Posterior vena cava (tissue), 2 donors: ENCODE measurements at places on chromosomes 2 and 18. TPM values are rescaled to one million over a fixed set of nuclear protein-coding genes. Genes with fewer than 3 reads are reported as not detected.

GRCh38 chr2:159168707-159169106 is 117.8 kb downstream of the WDSUB1 start:
- DNase-seq = no peak

DNA sequence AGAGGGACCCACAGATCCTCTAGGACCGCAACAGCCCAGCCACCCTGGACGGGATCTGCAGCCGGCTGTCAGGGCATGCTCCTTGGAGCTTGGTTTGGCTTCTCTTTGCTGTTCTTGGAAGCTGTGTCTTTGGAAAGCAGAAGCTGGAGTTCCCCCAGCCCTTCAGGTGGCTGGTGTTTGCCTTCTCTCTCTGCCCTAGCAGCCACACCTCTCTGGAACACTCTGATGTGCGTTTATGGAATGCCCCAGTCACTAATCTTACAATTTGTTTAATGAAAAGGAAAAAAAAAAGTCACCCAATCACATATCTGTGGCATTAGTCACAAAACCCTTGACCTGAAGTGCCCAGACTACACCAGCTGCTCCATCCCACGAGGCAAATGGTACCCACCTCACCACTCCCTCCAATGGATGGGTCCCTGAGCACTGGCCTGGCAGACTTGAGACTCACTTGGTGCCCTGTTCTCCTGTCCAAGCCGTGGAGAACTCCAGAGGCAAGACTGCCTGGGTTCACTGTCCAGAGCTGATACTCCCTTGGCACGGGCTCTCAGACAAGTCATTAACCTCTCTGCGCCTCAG is 70.2 kb upstream of the DAPL1 start:
- no peak for DNase-seq

DNA sequence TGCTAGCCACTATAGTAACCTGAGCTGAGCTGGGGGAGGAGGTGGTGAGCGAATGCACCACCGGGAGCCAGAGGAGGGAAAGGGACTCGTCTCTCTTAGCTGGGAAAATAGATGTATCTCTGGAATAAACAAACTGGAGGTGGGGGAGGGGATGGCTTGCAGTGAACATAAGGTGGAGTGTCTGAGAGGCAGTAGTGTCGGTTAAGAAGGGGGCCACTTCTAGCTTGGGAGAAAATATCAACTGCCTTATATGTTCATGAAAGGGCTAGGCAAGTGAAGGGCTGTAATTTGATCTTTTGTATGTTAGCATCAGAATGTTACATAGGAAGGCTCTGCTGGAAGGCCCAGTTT is 2.2 kb downstream of the SETBP1 start:
- DNase-seq = no peak

GRCh38 chr2:149860276-149860921 is 272.8 kb upstream of the MMADHC start:
- no peak for DNase-seq

DNA sequence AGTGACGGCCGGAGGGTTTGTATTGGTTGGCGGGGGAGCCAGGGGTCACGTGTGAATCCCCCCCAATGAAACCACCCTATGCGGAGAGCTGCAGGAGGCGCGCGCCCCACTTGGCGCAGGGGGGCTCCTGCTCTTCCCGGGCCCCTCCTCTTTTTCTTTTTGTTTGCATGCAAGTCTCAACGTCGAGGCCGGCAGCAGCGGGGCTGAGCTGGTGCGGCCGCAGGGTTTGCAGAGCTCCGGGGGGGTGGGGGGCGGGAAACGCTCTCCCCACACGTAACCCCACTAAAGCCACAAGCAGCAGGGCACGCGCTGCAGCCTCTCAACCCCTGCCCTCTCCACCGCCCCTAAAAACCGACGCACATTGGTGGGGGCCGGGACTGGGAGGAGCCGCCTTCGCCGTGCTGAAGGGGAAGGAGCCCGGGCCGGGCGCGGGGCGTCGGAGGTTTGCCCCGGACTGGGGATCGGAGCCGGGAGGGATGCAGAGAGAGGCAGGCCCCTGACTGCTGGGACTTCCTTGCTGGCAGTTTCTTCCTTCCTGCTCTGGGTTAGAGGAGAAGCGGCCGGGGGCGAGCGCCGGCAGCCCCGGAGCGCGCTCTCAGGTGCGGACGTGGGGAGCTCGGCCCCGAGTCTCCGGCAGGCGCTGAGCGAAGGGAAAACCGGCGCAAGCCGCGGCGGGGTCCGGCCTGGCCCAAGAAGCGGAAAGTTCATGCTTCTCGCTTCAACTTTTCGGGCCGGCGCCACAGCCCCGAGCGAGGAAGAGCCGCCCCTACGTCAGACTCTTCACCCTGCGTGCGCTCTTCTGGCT is 864 bp downstream of the LBH start:
- DNase-seq = peak; percentile 89

DNA sequence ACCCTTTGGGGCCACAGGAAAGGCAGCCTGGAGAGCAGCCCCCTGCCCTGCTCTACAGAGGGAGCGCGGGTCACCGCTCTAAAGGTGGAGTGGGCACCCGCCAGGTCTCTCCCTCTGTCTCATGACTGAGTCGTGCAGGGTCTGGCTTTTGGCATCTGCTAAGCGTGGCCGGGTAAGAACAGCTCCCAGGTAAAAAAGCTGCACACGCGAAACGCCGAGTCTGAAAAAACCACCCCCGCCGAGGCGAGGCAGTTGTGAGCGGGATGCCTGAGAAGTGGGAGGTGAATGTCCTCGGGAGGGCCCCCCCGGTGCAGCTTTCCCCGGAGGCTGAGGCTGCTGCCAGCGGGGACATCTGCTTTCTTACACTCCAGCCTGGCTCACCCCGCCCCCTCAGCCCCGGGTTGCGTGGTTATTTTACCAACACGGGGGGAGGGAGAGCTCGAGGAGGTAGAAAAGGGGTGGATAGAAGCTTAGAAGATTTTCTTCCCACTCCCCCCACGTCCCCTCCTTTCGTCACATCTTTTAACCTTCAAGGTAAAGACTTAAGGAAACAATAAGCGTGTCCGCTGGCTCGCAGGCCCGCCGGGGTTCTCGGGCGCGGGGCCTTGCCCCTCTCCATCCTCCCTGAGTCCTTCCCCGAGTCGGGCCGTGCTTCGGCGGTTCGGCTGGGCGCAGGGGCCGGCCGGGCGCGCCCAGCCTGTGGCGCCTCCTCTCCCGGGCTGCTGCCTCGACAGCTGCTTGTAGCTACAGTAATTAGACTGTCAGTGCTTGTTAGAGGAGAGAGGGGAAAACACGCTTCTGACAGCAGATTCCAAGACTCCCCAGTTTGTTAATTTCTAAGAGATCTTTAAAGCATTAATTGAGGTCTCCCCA is 70.6 kb upstream of the PSMD14 start:
- DNase-seq = peak; percentile 83

DNA sequence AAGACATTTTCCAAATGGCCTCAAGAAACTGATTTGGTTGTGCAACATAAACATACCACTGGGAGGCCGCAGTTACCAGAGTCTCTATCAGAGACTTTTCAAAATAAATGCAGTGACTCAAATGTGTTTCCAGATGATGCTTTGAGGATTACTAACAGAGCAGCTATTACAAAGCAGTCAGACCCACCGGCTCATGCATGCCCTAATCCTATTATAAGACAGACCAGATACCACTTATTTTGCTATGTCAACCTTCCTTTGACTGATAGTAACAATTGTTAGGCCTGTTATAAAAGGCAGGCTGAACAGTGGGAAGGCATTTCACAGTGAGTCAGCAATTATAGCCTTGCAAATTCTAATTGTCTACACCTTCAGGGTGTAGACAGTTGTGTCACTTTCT is 217.7 kb downstream of the LRRTM1 start:
- no peak for DNase-seq

- no peak for DNase-seq
Observed at GRCh38 chr2:68791914-68792313, 57.3 kb downstream of the ARHGAP25 start.

Gene AMER3
- total RNA-seq = not detected
